ENCODE measurements at places on chromosomes 13 and 19.

- DNase-seq: no peak
Measured at GRCh38 chr13:51271528-51272085, 49.4 kb downstream of the FAM124A start.

DNA sequence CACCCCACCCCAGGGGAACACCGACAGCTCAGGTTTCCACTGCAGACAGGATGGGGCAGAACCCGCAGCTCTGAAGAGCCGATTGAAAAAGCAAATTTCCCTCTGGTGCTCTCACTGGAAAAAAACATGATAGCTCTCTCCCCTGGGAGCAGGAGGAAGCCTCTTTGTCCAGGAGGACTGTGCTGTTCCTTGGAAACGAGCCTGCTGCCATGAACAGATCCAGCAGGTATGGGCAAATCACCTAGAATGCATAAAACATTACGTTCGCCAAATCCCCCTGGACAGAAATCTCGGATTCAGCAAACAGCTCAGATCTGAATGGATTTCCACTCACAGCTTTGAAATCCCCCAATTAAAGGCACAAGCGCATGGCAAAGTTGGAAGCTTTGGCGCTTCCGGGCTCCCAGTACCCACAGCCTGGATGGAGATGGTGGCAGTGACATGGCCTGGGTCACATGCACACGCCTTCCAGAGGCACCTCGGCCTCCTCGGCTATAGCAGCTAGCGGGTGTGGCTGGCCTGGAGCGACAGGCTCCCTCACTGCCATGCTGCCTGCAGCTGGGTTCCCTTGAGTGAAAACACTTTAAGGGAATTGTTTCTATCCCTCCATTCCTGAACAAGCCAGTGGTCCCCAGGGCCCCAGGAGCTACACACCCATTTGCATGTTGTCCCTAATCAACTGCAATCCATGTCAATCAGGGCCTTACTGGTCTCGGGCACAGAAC, 59.1 kb downstream of the CEBPG start:
- DNase-seq: no peak

GRCh38 chr19:34357431-34357830, 7.6 kb upstream of the GPI start:
- DNase-seq: no peak

- no peak for DNase-seq
Measured at GRCh38 chr13:107124129-107124718, 556.3 kb upstream of the ARGLU1 start.

GRCh38 chr19:3097442-3097871, 3.3 kb downstream of the GNA11 start:
- DNase-seq: no peak

GRCh38 chr13:42260903-42261654, 10.9 kb upstream of the AKAP11 start:
- DNase-seq: no peak

DNA sequence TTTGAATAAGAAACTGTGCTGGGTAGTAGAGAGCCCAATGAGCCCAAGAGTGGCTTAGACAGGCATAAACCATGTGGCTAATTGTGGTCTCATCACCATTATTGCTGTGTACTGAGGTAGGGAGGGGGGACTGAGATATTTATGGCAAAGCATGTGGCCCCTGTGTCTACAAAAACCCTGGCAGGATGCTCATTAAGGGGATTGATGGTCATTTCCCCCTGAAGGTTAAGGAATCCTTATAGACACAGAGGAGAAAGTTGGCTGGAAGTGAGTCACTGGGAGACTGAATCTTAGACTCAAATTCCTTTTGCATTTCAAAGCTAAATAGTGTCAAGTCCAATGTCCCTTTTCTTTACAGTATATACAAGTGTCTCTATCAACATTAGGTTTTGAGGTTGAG, 9.8 kb upstream of the DACT3 start:
- no peak for DNase-seq

- DNase-seq: no peak
Measured at GRCh38 chr19:33622505-33622808, 704 bp downstream of the CHST8 start.

GRCh38 chr13:74027161-74027779, 106.9 kb downstream of the KLF12 start:
- DNase-seq: no peak

DNA sequence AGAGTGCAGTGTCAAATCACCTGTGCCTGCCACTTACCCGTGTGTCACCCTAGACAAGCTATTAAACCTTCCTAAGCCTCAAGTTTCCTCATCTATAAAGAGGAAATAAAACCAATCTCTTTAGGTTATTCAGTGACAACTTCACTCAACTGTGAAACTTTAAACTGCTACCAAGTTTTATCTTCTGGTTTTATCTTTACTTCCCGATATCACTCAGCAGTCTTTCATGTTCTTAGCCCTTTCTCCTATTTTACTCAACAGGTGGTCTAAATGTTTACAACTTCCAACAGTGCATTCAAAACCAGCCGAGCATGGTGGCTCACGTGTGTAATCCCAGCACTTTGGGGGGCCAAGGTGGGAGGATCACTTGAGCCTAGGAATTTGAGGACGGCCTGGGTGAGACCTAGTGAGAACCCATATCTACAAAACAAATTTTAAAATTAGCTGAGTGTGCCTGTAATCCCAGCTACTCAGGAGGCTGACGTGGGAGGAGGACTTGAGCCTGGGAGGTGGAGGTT, 59.6 kb downstream of the GPALPP1 start:
- no peak for DNase-seq

DNA sequence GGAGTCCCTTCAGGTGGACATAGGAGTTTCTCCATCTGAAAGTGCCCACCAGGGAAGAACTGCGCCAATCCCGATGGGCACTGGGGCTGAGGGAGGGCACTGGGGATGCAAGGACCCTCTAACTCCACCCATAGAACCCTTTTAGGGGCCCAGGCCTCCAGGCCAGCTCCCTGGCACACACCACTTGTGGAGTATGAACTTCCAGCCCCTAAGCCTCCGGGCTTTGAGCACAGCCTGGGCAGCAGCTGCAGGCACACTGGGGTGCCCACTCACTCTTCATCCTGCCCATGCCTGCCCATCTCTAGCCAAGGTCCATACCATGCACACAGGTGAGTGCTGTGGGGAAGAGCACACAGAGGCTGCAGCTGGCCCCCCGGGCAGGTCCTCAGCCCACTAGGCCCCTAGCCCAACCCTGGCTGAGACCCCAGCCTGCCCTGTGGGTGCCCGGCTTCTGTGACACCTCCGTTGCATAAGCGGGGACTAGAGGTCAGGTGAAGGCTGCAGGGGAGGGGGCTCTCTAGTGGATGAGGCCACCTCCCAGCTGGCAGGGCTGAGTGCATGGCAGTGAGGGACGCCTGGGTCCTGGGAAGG, 14.6 kb upstream of the SLC7A10 start:
- no peak for DNase-seq

DNA sequence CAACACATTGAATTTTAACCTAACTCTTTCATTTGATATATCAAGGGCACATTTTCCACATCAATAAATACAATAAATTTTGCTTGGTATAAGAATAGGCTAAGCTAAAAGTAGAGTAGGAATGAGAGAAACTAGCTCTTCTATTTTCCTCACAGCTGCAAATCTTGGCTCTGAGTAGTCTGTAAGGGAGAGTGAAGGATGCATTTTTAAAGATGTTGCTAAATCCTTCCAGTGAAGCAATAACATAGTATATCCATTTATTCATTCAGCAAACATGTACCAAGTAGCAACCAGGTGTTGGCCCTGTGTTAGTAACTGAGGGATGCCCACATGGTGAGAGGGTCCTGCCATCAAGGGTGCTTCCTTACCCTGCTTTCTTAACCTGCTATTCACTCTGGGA, 799.9 kb downstream of the PCDH9 start:
- DNase-seq: no peak

DNA sequence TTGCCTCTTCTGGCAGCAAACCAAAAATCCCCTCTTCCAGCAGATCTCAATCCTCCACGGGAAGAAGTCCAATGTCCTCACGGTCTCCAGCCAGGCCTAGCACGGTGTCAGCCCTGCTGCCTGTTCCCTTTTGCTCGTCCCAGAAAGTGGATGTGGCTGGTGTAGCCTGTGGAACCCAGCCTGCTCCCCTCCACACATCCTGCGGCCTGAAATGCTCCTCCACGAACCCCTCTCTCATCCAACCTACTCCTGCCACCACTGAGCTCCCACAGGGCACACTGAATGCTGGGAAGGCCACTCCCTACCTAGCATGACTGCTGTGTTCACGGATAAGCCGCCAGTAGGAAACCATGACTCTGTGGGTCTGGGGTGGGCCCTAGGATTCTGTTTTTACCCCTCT, 3.0 kb downstream of the MBOAT7 start:
- DNase-seq: no peak

- no peak for DNase-seq
Measured at GRCh38 chr13:53042877-53043276, 14.3 kb downstream of the OLFM4 start.

GRCh38 chr19:51063664-51064063, 1.2 kb downstream of the KLK13 start:
- DNase-seq: no peak

DNA sequence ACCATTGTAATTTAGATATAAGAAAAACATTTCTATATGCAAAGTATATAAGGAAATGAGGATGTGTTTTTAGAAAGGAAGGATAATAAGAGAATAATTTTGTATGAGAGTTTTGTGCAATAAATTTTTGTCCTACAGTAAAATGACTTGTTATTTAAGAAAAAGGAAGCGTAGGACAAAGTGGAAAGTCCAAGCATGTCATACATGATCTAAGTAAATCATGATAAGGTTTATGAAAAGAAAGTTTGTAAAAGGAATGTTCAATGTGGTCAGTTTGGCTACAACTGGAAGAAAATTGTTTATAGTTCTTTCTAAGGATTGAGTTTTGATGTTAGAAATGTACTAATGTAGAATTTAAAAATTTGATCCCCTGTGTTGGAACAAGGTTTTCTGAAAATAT, 222.3 kb downstream of the KATNAL1 start:
- DNase-seq: no peak

- DNase-seq: no peak
Measured at GRCh38 chr13:25218019-25218418, 45.9 kb upstream of the AMER2 start.

DNA sequence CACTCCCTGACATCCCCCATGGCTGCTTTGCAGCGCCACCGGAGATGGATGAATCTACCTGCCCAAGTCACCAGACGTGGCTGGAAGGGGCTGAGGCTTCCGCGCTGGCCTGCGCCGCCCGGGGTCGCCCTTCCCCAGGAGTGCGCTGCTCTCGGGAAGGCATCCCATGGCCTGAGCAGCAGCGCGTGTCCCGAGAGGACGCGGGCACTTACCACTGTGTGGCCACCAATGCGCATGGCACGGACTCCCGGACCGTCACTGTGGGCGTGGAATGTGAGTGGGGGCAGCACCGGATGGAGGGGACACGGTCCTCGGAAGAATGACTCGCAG, 4.6 kb downstream of the ICAM5 start:
- no peak for DNase-seq

GRCh38 chr19:36032251-36033104, at the start of gene CLIP3:
TSS of gene CLIP3 (minus strand) at chr19:36032873. CDS start at chr19:36032357, 516 bp downstream.
- DNase-seq: peak; percentile 51

DNA sequence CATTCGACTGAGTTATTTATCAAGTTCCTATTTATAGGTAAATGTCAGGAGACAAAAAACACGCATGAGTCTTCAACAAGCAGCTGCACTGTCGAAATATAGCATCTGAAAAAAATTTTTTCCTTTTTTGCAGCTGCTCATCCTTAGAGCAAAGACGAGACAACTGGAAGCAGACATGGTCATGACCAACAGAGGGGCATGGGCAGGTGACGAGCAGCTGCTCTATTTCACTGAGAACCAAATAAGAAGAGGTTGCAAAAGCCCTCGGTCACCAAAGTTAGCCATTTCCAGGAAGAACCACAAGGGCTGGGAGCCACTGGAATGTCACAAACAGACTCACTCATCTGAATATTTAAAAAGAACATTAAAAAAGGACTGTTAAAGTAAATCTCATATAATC, 22.2 kb downstream of the SOHLH2 start:
- DNase-seq: no peak

- DNase-seq: no peak
Measured at GRCh38 chr13:52187029-52187423, 27.6 kb upstream of the NEK3 start.

- DNase-seq: peak; percentile 89
Measured at GRCh38 chr19:18428787-18429674, 8.9 kb downstream of the ISYNA1 start.

DNA sequence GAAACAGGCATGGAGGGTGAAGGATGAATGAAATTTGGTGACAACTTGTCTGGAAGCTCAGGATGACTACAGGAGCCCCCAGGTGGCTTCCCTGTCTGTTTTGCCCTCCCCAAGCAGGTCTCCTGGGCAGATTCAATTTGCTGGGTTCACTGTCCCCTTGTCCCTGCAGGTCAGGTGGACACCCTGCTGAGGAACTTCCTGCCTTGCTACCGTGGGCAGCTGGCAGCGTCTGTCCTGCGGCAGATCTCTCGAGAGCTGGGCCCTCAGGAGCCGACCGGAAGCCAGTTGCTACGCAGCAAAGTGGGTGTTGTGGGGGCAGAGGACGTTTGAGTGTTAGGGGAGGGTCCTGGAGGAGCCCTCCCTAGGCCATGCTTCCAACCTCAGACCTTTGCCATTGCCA, 19.1 kb downstream of the PGLS start:
- DNase-seq: peak; percentile 71

DNA sequence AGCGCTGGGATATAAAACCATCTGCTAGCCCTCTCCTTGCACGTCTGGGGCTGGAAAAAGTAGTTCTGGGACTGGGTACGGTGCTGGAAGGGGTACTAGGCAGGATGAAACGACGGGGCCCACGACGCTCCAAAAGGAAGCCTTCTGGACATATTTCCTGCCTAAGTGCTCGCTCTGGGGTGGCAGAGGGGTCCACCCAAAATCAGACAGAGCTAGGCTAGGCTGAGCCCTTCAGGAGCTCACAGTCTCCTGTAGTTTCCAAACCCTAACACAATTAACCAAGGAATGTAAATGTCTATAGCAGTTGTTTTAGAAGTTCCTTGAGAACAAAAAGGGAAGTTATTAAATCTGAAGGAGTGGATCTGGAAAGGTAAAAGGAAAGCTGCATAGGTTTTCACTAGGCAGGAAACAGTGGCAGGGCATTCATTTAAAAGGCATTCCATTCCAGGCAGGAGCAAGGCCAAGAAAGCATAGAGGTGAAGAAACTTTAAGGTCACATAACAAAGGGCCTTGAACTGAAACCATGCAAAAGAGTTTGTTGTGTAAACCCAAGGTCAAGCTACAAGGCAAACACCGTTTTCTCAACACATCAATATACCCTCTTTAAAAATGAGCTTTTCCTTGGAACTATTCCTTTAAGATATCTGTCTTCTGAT, 634 bp upstream of the DIAPH3 start:
- DNase-seq: no peak
